ENCODE measurements at places on chromosomes 13 and 19.

DNA sequence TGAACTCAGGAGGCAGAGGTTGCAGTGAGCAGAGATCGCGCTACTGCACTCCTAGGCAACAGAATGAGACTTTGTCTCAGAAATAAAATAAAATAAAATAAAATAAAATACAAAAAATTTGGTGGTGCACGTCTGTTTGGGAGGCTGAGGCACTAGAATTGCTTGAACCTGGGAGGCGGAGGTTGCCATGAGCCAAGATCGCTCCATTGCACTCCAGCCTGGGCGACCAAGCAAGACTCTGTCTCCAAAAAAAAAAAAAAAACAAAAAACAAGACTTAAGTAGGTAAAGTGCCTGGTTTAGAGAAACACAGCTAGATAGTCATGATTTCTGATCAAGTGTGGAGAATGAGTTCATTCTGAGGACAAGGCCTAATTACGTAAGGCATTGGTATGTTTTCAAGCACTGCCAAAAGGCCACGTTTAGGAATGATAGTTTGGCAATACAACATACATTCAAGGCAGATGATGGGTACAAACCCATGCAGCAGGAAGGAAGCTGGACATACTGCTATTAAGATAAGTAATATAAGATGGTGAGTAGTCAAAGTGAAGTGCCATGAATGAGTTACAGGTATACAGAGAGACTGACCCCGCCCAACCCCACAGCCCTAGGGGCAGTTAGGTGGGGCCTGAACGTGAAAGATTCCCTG lies 4.8 kb upstream of the UCHL3 start:
- no peak for DNase-seq

DNA sequence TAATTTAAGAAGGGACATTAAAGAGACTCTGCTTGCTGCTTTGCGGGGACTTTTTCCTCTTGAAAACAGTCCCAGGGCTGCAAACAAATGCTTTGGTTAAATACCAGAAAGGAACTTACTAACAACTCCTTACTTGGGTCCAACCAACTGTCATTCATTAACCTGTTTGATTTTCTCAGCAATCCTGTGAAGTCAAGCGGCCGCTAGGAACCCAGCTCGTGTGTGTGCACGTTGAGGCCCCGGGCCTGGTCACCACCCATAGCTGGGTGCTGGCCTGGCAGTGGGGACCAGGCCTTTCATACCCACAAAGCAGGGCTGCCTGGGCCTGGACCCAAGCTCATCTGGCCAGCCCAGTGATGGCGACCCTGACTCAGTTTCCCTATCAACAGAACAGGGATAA lies 50.7 kb downstream of the C1QTNF9 start:
- no peak for DNase-seq

GRCh38 chr19:5703819-5704818 lies 14.0 kb downstream of the RPL36 start:
- no peak for DNase-seq

DNA sequence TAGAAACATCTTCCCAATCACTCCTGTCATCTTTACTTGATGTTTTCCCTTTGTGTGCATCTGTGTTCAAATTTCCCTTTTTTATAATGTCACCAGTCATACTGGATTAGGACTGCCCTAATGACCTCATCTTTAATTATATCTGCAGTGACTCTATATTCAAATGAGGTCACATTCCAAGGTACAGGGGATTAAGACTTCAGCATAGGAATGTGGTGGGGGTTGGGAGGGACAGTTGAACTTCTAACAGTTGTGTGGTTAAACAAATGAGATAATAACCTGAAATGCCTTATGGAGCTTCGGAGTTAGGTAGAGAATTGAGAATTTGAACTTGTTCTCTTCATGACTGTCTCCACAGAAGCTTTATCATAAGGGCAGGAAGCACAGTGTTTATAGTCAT lies 23.0 kb downstream of the PAN3 start:
- no peak for DNase-seq

DNA sequence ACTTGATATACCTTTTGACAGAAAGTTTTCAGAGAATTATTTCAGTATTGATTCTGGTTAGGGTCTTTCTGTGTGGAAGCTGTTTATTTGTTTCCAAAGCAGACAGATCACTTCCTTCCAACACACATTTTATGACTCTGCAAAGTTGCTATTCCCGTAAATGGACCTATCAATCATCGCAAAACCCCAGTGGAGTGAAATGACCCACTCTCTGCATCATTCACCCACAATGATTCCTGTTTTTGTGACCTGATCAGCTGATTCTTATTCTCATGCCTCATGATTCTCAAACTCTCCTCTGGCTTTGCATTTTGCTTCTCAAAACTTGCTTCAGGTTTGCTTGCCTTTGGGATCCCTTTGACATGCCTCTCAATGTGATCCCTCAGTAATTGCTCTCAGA lies 453.7 kb downstream of the PCDH17 start:
- DNase-seq, result peak; percentile 25

DNA sequence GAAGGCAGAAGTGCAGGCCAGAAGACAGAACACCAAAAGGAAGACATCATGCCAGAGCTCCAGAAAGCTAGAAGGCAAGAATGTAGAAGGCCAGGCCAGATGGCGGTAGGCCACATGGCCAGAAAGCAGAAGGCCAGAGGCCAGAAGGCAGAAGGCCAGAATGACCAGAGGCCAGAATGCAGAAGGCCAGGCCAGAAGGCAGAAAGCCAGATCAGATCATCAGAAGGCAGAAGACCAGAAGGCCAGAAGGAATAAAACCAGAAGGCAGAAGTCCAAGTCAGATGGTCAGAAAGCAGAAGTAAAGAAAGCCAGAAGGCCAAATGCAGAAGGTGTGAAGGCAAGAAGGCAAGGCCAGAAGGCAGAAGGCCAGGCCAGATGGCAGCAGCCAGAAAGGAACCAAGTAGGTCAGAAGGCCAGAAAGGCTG lies 185.0 kb downstream of the TUBA3C start:
- DNase-seq, result no peak

DNA sequence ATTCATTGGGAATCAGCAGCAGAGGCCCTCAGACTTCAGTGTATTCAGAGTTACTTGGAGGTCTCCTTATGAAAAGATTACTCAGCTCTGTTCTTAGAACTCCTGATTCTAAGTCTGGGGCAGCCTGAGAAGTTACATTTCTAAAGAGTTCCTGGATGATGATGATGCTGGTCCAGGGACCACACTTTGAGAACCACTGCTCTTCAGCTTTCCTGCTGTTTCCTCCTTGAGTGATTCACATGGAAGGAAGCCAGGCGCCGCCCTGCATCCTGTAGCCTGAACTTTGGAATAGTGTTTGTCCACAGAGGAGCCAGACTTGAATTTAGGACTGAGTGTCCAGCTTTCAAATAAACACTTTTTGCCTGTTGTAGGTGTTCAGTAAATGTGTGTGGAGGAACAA lies 2.9 kb downstream of the CEBPG start:
- DNase-seq, result no peak

- no peak for DNase-seq
Measured at GRCh38 chr13:75855216-75855615, 219.1 kb downstream of the LMO7 start.

DNA sequence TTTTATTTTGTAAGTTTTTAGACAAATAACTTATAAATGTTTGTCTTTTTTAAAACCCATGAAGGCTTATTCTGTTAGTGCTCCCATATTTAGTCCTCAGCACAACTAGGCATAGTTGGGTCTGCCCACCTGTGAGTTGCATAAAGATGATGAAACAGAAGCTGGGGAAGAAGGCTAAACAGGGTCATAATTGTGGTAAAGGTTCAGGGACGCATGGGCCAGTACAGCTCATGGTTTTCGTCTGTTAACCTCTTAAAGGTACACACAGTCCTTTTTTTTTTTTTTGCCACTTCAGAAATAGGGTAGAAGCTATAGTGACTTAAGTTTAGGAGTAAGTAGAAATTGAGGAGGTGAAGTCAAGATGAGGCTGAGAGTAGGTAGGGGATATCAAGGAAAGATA lies 58.3 kb downstream of the TM9SF2 start:
- DNase-seq, result no peak
